T-helper 2 cell treated with Interferon-gamma antibody and Interleukin-4, amounts not matched to agents 5 μg/mL and 100 μg/mL, for 36 hours (primary cell): ENCODE measurements at places on chromosomes 1 and 21.

DNA sequence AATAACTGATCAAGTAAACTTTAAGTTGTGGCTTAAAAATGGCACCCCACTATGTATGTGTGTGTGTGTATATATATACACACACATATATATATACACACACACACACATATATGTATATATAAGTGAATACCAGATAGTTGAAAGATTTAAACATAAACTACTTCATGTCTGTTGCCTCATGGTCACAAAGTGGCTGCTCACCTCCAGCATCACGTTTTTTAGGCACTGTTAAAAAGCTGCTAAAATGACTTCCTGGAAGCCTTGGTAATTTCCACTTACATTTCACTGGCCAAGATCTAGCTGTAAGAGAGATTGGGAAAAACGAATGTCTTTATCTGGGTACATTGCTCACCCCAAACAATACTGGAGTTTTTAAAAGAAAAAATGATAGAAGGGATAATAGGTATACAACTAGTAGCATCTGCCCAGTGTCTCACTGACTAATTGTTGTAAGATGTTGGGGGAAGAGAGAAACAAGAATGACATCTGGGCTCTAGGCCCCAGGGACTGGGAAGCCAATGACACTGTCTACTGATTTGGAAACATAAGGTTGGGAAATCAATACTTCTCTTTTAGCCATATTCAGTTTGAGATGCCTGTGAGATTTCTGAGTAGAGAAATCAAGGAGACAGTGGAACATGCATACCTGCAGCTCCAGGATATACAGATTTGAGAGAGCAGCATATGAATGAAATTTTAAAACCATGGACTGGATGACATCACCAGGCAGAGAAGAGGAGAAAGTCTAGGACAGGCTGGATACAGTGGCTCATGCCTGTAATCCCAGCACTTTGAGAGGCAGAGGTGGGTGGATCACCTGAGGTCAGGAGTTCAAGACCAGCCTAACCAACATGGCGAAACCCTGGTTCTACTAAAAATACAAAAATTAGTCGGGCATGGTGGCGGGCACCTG lies 42.8 kb downstream of the CLDN14 start:
- no peak for DNase-seq

- DNase-seq = no peak
These were observed at the start of gene SERTAD4 for GRCh38 chr1:210232511-210233215. TSS of gene SERTAD4 (plus strand) at chr1:210232796. CDS start at chr1:210237961, 5,165 bp downstream.

- no peak for DNase-seq
These were observed 18.7 kb downstream of the TRMT1L start for GRCh38 chr1:185137896-185138545.

- DNase-seq = no peak
These were observed 22.6 kb upstream of the PLD5 start for GRCh38 chr1:242546849-242547729.

GRCh38 chr1:97827887-97828286 lies 92.9 kb downstream of the DPYD start:
- DNase-seq = no peak

DNA sequence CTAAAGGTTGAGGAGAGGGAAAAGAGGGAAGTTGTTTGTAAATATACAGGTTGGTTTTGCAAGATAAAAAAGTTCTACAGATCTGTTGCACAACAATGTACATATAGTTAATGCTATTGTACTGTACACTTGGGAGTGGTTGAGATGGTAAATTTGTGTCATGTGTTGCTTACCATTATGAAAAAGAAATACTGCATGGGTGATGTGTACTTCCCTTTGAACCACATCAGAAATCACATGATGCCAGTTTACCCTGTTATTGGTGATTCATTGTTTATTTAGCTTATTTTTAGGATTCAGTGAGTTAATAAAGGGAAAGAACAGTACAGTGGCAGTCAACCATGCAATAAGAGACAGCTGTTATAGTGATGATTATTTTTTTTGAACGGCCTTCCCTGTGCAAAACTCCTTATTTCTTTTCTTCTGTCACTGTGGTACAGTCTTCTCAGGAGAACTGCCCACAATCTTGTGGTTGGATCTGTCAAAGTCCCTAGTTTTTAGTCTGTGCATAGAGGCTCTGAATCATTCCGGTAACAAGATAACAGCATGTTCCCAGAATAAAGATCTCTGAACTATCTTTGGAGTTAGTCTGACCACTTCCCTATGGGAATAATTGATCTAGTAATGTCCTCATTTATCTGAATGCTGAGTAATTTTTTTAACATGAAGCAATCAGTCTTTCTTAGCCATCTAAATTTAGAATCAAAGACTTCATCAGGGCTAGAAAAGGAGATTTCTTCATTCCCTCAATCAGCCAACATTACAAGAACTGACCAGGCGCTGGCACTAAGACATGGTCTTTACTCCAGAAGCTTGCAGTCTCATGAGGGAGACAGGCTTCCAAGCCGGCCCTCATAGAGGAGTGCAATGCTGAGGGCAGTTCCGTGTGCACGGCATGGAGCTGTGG lies 84.2 kb downstream of the SH3GLB1 start:
- DNase-seq = no peak

- DNase-seq = no peak
These were observed 3.6 kb downstream of the AJAP1 start for GRCh38 chr1:4657960-4658541.

DNA sequence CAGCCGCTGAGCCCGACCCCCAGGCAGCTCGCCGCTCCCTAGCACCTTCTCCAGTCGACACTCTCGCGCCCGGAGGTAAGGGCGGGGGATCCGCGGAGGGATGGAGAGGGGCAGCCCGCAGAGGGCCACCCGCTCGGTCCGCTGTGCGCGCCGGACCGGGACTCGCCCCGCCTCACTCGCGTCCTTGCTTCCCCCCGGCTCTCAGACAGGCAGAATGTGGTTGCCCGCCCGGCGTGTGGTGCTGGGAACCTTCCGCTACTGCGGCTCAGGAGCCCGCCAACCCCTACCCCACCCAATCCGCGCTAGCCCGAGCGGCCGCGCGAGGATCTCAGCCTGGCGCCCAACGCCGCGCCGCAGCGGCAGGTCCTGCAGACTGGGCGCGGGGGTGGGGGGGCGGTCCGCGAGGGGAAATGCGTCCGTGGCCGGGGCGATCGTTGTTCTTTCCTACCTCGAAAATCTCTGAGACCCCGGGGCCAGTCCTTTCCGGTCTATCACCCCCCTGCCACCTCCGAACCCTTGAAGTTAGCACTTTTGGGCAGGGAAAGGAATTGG lies 404 bp downstream of the LRRC8C start:
- DNase-seq = peak; percentile 46

GRCh38 chr1:182217071-182217470 lies 155.6 kb upstream of the ZNF648 start:
- no peak for DNase-seq

DNA sequence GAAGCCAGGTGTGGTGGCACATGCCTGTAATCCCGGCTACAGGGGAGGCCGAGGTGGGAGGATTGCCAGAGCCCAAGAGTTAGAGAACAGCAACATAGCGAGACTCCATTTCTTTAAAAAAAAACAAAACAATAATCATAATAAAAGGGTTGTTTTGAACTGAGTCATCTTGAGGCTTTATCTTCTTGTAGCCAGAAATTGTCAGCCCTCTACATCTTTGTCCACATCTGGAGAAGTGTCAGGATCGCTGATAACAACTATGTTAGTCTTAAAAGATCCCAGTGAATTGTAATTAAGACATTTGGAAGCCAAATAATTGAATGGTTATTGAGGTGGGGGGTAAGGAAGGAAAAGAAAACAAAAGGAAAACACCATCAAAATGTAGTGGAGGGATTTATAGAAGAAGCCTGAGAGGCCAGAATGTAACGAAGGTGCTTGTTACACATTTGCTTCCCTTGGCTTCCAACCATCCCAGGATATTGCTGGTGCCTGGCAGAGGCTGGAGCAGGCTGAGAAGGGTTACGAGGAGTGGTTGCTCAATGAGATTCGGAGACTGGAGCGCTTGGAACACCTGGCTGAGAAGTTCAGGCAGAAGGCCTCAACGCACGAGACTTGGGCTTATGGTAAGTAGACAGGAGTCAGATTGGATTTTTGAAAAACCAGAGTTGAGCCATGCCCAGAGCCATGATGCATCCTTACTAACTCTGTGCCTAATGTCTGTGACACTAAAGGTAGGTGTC lies 52.5 kb upstream of the MTR start:
- DNase-seq = no peak

GRCh38 chr1:52159033-52159789 lies 17.3 kb downstream of the ZFYVE9 start:
- no peak for DNase-seq

DNA sequence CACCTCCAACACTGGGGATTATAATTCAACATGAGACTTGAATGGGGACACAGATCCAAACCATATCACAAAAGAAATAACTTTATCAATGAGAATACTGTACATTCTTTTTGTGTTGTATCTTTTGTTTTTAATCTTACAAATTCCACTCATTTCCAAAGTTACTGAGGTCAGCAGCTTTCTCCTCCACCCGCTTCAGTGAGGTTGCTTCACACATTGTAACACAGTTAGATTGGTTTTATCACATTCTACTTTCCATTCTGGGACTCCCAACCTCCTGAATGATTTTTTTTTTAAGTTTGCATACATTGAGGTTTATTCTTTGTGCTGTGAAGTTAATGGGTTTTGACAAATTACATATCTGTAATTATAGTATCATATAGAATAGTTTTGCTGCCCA lies 43.8 kb downstream of the DDAH1 start:
- DNase-seq = no peak

DNA sequence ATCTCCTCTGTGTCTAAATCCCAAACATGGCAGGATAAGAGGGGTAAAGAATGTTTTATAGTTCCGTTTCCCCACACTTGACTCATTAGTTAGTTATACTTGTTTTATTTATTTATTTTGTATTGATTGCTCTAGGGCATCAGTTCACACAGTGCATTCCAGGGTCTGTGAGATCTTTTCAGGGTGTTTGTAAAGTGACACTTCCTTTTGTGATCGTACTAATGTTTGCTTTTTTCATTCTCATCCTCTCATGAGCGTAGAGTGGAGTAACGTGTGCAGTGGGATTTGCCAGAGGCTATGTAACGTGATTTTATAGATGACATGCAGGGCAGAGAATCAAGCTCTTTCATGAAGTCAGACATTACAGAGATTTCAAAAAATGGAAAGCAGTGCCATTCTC lies 103.2 kb downstream of the SCCPDH start:
- no peak for DNase-seq

DNA sequence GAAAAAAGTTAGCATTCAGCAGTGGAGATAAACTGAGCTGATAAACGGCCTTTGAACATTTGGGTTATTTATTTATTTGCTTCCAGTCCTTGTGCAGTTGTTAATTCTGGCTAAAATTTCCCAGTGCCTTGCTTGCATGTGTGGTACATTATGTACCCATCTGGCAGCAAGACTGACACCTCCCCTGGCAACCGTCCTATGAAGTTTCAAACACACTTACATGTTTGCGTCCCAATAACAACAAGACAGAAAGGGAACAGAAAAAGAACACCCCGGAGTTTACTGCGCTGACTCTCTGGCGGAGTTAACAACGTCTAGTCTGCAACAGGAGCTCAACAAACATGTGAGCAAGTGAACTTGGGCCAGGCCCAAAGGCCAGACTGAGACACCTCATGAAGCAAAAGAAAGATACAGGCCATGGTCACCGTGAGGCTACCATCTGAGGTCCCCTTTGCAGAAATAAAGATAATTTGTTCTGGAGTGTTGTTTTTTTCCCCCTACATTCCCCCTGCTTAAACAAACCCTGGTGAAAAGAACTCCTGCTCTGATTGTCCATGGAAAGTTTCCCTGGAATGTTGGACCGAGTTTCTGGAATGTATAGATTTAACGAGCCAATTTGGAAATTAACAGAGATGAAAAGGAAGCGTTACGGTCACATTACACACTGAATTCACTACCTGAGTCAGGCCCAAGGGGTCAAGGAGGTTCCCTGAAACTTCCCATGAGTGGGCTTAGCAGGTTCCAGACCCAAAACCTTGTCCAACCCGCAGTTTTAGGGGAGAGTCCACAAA lies 33.4 kb downstream of the TRABD2B start:
- no peak for DNase-seq

GRCh38 chr21:14119038-14119437 lies 91.7 kb downstream of the LIPI start:
- no peak for DNase-seq

- no peak for DNase-seq
These were observed 5.6 kb upstream of the SLC5A9 start for GRCh38 chr1:48216941-48217340.

DNA sequence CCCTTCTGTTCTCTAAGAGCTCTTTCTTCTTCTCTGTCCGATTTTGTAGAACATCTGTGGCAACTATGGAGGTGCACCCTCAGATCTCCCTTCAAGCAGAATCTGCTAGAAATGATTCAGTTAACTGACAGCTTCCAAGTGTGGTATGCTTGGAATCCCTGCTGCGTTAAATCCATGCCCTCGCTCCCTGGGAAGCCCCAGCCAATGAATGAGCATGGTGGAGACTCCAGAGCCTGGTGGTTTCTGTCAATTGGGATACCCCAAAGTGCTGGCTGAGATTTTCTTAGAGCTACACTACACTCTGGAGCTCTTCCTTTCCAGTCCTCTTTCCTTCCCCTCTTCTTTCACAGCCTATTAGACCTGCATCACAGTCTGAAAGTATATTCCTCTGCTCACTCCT lies 116.3 kb upstream of the C1orf21 start:
- no peak for DNase-seq

DNA sequence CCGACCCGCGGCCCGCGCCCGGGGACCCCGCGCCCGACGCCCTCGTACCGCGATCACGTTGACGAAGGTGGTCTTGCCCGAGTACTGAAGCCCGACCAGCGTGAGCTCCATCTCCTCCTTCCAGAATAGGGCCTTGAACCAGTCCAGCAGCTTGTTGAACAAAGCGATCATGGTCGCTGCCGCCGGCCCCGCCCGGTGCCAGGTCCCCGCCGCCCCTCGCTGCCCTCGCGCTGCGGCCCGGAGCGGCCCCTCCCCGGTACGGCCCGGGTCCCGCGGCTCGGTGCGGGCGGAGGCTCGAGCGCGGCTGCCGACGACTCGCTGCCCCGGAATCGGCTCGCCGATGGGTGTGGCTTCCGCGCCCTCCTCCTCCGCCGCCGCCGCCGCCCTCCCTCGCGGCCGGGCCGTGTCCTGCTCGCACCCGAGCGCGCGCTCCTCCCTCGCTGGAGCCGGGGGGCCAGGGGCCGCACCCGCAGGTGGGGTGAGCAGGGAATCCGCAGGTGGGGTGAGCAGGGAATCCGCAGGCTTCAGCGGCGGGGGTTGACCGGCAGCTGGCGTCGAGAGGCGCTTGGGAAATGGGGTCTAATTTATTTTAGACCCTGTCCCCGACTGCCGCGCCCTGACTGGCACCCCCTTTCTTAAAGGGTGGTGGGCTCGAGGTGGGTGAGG lies at the start of gene ARL8A:
TSS of gene ARL8A (minus strand) at position 336 of the 666 bp plus-strand sequence. CDS start at position 171, 165 bp downstream.
- DNase-seq = peak; percentile 71

GRCh38 chr1:153023109-153023508 lies 7.9 kb upstream of the SPRR1B start:
- DNase-seq = no peak

DNA sequence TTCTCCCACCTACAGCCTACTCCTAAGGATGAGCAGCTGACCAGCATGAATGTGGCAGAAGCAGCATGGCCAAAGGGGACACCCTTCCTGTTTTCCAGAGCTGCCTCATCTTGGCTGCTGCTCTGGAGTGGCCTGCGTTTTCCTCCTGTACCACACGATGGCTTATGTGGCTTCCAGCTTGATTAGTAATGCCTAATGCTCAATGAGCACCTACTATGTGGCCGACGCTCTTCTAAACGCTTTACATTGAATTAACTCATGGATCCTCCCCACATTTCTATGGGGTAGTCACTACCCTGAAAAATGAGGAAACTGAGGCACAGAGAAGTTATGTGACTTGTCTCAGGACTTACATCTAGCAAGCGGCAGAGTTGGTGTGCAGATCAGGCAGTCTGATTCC lies 18.0 kb upstream of the SDHB start:
- no peak for DNase-seq
